ENCODE measurements at places on chromosomes 2 and 18.

DNA sequence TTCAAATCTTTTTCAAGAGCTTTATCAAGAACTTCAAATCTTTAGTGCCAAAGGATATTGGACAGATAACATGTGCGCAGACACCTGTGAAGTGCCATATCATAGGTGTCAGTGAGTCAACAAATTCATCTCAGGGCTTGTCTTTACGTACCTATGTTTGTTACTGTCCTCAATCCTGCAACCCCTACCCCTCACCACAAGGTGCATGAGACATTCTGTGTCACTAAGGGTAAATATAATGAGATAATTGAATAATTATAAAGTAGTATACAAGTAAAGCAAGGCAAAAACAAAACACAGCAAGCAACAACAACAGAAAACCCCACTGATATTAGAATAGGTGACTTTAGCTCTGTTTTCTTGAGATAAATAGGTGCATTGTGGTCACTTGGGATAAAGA lies 1495.8 kb upstream of the TMEFF2 start:
- no peak for DNase-seq

- no peak for DNase-seq
Observed at GRCh38 chr2:237092920-237093781, 7.5 kb downstream of the COPS8 start.

GRCh38 chr2:240567872-240568677 lies at the start of gene RNPEPL1:
TSS of gene RNPEPL1 (plus strand) at chr2:240568484. CDS start at chr2:240568587, 103 bp downstream.
- peak; percentile 37 for DNase-seq

DNA sequence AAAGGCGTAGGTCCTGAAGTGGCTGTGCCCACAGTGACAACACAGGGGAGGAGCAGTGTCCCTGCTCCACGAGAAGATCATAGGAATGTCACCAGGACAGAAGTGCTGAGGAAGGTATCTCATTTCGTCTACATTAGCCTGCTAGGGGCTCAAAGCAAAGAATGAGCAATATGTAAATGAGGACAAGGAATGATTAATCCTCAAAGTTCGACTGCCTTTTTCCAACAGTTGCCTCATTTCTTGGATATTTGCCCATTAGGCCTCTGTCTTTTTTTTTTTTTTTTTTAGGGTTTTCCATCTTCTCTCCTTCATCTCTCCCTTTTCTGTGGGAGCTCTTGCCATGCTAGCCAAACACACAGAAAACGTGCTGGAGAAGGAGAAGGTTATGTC lies 105.2 kb upstream of the ARHGAP28 start:
- no peak for DNase-seq

DNA sequence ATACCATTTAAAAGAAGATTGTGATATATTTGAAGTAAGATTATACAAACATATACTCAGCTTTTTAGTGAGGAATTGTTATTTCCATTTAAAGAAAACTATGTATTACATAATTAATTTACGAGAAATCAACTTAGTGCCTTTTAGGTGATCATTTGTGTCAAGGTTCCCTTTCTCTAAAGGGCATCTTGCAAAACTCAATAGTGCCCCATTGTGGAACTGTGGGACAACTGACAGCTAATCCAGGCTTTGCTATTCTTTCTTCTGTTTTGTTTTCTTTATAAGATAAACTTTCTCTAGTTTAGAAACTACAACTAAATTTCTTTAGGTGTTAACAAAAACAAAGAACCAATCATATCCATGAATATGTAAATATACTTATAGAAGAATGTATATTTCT lies 24.3 kb upstream of the VIT start:
- no peak for DNase-seq

DNA sequence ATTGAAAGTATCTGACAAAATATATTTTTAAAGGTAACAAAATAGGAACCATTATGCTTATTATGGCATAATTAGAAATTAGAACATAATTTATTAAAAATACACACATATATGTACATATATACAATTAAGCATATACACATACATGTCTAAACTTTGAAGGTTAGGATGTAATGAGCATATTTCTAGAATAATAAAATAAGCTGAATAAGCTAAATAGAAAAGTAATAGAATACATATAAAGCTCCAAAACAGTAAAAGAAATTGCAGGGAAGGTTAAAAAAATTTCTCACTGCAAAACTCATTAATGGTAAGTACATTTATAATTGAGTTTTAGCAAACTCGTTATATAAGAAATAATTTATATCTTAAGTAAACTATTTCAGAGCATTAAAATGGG lies 1561.5 kb upstream of the ZEB2 start:
- no peak for DNase-seq

Data from CD4-positive, alpha-beta T cell treated with Interferon alpha-2 for 1 hour (primary cell).